T follicular helper cell (primary cell): ENCODE measurements at places on chromosomes 11 and 22.

DNA sequence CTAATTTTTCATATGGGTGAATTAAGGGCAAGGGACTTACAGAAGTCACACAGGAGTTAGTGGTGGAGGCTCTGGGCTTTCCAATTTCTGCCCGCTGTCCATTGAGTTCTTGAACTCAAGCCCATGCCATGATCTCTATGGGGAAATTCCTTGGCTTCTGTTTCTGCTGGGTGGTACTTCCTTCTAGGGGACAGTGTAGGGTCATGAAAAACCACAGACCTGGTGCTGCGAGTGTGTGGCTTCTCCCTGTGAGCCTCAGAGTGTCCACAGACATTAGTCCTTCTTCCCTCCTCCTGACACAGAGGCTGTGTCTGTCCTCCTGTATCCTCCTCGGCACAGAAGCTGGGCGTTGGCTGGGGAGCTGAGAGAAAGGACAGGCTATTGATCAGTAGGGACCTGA is 6.3 kb upstream of the SEZ6L start:
- no peak for DNase-seq

DNA sequence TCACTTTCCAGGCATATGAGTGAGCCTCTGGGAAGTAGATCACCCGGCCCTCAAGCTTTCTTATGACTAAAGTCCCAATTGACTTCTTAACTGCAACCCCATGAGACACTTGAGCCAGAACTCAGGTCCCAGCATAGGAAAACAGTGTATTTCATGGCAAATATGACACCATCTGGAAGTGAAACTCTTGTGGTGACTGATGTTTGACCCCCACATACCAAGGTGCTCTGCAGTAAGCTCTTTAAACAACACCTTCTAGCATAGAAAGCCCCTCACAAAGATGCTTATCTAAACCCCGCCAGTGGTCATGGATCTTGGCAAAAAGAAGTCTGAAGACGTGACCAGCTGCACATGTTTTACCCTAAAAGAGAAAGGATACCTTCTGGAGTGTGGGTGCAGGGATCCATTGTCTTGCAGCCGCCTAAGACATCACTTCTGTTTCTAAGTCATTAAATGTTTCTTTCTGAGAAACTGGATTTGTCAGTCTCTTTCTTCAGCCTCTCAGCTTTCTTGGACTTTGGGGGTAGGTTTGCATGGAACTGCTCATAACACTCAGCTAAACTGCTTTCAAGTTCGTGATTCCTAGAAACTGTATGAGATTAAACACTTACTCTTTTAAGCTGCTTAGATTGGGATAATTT is 7.4 kb upstream of the PELI3 start:
- no peak for DNase-seq

DNA sequence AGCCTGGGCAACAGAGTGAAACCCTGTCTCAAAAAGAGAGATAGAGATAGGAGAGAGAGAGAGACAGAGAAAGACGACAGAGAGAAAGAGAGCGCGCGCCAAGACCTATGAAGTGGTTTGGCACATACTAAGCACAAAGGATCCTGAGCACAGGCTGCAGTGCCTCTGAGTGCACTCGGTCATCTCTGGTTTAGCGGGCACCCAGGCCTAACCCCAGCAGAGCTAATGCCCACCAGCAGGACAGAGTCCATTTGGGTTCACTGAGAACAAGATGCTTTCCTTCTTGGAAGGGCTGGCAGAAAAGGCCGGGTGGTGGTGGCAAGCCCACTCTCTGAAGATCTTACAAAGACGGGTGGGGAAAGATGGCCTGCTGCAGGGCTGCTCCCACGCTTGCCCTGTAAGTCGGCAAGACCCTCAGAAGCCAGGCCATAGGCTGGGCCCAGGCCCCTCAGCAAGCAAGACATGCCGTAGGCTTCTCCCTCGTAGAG is 3.3 kb downstream of the SCARF2 start:
- no peak for DNase-seq

DNA sequence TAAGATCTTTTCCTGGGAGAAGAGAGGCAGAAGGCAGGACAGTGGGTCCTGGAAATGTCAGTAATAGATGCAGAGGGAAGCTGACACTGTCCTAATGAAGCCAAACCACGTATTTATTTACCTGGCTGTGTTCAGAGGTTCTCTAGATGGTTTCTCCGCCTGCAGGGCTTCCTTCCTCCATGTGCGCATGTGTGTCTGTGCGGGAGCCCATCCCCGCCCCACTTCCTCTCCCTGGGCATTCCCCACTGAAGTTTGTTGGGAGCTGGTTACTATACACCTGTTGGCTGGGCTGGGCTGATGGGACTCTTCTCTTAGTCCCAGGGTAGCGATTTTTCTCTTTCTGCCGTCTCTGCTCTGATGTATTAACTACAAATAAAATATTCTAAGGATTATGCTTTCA is 204.9 kb upstream of the TBCEL start:
- DNase-seq: no peak

DNA sequence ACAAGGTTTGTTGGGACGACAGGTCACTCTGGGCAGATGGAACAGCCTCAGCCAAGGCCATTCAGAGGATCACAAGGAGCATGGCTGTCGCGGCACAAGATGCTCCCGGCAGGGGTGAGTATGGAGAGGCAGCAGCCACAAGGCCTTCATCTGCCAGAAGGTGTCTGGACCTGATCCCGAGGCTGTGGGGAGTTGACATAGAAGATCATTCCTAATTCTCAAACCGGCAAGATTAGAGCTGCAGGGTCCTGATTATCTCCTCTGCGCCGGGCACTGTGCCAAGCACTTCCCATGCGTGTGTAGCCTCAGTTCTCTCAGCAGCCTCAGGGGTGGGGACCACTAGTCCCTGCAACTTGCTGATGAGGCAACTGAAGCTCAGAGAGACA is 32.3 kb upstream of the RFPL3 start:
- DNase-seq: no peak

DNA sequence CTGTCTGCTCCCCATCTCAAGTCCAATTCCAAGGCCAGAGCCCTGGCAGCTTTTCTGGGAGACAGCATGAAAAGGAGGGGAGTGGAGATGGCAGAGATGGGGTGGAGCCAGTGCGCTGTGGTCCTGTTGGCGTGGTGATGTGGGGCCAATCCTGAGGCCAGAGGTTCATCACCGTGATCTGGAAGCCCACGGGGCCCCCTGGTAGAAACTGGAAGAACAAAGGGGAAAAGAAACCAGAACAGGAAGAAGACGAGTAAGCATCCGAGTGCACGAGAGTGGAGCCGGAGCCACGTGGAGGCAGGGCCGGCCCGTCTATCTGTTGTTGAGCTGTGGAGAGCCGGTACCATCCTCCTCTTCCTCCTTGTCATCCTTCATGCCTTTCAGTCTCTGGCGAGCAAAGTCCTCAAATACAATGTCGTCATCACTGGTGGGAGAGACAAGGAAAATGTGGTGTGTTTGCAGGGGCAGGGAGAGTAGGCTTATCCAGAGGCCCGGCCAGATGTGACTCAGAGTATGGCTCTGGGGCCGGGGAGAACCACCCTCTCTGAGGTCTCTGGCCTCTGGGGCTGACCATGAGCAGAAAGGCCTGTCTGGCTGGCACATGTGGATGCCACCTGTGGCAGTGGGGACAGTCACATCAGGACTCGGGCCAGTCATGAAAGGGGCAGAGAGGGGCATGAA is 25.4 kb downstream of the TPBGL start:
- DNase-seq: no peak
